IMR-90 (cell line): ENCODE measurements at places on chromosomes 1 and 21. TPM values are rescaled to one million over a fixed set of nuclear protein-coding genes. Genes with fewer than 3 reads are reported as not detected.

GRCh38 chr1:228340686-228341449 is 65.8 kb downstream of the TRIM11 start:
- no peak for DNase-seq

DNA sequence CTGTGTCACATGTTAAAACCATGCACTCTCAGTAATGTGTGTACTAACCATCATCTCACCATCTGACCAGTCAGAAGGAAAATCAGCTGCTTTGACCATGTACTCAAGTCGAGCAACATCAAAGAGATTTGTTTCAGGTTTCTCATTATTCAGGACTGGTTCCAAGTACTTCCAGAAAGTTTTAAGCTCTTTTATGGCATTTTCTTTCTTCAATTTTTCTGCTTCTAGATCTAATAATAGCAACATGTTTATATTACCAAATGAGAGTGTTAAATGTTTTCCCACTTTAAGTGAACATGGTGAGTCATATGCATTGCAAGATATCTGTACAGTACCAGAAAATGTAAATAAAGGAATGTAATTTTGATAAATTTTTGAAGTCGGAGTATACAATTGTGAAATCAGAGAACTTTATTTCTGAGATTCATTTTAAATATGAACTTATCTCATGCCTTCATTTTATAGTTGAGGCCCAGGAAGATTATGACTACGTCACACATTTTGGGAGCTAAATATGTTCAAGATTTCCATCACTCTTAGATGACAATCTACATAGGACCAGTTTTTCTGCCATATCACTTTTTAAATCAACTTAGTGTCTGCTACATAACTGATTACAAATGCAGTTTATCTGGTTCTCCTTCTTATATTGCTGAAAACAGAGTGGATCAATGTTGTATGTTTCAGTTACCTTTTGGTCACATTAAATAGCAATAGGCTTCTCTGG is 87.2 kb downstream of the SPAG17 start:
- peak; percentile 32 for DNase-seq

DNA sequence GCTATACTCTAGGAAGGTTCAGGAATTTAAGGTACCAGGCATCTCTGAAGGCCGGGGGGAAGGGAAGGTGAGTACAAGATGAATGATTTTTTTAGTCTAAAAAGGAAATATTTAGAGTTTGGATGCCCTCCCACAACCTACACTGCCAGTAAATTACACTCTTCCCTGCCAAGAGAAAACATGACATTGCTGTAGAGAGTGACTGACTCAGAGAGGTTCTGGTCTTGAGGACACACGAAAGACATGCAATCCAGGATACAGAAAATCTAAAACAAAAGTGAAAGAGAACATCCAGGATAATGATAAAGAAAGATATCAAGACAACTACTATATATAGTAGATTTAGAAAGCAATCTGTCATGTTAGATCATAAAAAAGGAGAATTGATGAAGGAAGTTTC is 200.5 kb downstream of the TYW3 start:
- DNase-seq, result no peak

- no peak for DNase-seq
These were observed 164.6 kb upstream of the GJB5 start for GRCh38 chr1:34590211-34590623.

GRCh38 chr1:67833602-67833940 is 304 bp upstream of the GNG12 start:
- peak; percentile 61 for DNase-seq

DNA sequence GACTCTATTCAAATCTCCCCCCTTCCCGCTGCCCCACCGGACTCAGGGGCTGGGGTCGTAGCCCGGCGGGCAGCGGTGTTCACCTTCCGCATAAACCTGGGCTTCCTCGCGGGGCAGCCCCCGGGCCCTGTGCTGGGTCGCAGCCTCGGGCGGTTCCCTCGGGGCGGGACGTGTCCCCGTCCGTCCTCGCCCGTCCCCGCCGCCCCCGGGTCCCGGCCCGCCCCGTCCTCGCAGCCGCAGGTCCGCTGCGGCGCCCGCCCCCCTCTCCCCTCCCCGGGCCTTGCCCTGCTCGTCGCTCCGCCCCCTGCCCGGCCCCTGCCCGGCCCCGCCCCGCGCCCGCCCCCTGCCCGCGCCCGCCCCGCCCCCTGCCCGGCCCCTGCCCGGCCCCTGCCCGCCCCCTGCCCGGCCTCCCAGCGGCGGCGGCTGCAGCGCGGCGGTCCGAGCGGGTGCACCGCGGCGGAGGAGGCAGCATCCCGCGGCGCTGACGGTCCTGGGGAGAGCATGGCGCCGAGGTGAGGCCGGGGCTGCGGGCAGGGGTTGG is at the start of gene COL18A1:
TSS of gene COL18A1 (plus strand) at position 436 of the 541 bp plus-strand sequence. CDS start at position 502, 66 bp downstream.
- peak; percentile 42 for DNase-seq

- peak; percentile 61 for DNase-seq
These were observed 121.0 kb upstream of the UBE2U start for GRCh38 chr1:64082459-64082858.

DNA sequence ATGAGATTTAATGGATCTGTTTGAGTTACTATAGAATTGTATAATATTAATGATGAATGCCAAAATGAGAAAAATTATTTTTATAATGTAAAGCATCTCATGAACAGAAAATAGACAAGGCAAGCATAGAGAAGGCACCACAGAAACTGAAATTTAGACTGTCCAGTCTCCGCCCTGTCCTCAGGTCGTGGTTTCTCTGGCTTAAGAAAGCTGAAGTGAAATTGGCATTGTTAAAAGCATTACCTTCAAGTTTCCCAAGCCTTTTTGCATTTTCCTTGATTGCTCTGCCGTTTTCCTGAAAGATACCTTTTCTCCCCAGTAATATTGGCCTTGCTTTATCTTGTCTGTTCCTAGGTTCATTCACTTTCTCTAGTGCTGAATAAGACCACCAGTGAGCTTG is 58.0 kb downstream of the VPS13D start:
- no peak for DNase-seq

CD160 gene
- not detected in 2 replicates for polyA plus RNA-seq

RIIAD1 gene
- polyA plus RNA-seq, result not detected in 2 replicates

FCRL4 gene
- polyA plus RNA-seq, result not detected in 2 replicates

SPATA21 gene
- not detected in 2 replicates for polyA plus RNA-seq
